Fibroblast of skin of right biceps (primary cell): ENCODE measurements at places on chromosomes 1 and 21.
A peak's percentile ranks its signal among the peaks of the same experiment; 100 is the strongest.

DNA sequence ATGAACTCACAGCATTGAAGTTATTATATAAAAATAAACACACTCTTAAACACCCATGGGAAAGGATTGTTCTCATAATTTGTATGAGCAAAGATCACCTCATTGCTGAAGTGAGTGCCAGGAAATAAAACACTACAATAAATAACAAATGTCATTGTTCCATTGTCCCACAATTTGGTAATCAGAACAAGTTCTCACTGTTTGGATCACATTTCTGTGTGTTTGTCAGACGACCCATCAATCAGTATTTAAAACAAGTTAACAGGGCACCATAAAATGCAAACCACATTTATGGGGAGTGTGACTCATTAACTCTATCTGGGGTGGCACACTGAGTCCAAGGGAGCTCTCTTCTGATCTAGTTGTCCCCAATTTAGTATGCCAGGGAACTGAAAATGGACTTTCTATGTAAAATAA lies 124.5 kb downstream of the PTPRC start:
- peak; percentile 18 for DNase-seq

GRCh38 chr1:223515926-223516325 lies 122.7 kb downstream of the CCDC185 start:
- no peak for DNase-seq

- no peak for DNase-seq
These were observed 29.9 kb downstream of the PIK3C2B start for GRCh38 chr1:204464701-204465100.

DNA sequence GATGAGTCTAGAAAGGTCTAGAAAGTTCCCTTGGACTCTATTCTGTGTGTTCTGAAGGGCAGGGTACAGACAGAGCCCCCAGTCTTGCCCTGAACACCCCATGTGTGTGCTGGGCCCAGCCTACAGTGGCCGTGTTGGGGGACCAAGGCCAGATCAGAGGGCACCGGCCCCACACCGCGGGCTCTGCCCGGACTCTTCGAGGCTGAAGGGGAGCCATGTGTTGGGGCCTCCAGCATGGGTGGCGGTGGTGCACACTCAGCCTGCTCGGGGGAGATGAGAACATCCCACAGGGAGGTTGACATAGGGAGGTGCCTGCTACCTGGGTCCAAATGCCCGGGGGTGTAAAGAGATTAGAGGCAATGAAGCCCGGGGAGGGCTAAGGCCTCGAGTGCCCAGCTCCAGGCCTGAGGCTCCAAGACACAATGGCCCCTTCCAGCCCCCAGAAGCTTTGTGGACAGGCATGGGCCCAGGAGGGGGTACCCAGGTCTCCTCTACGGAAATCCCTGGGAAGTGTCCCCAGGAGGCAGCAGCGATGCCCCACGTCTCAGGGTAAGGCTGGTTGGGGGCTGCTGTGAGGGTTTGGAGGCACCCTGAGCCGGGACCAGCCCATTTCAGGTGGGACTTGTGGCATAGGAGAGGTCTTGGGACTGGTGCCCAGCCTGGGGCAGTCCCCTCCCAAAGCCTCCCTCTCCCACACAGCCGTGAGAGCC lies 12.1 kb downstream of the ARHGEF16 start:
- no peak for DNase-seq

DNA sequence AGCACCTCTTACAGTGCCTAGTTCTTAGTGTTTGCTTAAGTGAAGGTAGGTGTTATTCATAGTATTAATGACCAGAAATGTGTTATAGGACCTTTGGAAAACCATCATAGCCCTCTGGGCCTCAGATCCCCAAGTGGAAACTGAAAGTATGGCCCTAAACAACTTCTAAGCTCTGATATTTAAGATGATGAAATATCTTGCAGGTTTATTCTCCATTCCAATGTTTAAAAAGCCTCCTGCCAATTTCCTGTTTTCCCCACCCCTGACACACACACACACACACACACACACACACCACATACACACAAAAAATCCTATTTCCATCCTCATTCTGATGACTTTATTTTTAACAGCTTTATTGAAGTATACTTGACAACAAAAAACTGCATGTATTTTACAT lies 108.2 kb downstream of the DIRAS3 start:
- peak; percentile 26 for DNase-seq
